Gastrocnemius medialis (tissue), 4 donors: ENCODE measurements at places on chromosomes 6 and 20.

DNA sequence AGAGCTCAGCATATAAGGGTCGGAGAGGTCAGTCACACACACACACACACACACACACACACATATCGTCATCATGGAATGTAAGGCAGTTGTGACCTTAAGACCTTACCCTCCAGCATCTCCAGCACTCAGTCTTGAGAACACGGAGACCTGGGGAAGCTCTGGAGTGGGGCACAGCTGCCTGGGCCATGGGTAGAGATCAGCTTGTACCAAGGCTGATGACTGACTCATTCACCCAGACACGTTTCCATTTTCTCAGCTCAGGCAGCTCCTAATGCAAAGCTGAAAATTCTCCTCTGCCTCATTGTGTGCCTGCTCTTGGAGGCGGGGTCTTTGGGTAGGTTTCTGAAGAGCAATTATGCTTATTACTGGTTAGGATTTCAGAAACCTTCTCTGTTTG is 38.3 kb upstream of the PDYN start:
- DNase-seq, result no peak

GRCh38 chr6:126063512-126064146 is 77.3 kb downstream of the TRMT11 start:
- DNase-seq, result no peak

DNA sequence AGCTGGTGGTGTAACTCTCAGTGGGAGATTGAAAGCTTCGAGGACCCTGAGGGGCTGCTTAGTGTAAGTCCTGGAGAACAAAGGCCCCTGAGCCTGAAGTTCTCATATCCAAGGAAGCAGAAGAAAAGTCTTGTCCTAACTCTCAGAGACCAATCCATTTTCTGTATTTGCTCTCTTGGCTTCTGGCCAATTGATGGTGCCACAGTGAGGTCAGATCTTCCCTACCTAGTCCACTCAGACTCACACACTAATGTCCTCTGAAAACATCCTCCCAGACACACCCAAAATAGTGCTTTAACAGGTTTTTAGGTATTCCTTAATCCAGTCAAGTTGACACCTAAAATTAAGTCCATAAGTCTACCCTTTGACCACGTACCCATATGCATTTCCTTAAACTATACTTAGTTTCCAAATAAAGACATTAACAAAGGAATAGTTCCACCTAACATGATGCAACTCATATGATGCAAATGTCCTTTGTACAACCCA is 29.4 kb downstream of the ZNF292 start:
- DNase-seq, result no peak

GRCh38 chr6:35362200-35362599 is 19.8 kb downstream of the PPARD start:
- DNase-seq, result no peak

GRCh38 chr6:107987805-107988204 is 29.8 kb upstream of the SEC63 start:
- DNase-seq, result no peak

DNA sequence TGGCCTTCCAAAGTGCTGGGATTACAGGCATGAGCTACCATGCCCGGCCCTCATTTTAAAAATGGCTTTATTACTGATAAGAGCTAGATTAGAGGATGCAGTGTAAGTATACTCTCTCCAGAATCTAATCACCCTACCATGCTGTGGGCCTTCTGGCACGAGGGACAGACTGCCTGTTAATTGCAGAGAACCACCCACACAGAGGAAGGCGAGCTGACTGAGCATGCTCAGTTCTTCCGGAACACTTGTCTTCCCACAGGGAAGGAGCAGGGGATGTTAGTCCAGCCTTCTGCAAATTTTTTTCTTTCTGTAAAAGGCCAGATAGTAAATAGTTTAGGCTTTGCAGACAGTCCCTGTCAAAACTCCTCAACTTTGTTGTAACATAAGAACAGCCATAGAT is 48.9 kb downstream of the ALDH5A1 start:
- DNase-seq, result no peak

GRCh38 chr6:109236115-109237076 is 141.1 kb downstream of the CEP57L1 start:
- no peak for DNase-seq

GRCh38 chr20:40293740-40294139 is 395.3 kb downstream of the MAFB start:
- DNase-seq, result peak; percentile 34

GRCh38 chr6:140036196-140036595 is 661.7 kb upstream of the CITED2 start:
- no peak for DNase-seq

GRCh38 chr6:111068109-111068865 is 19.0 kb upstream of the SLC16A10 start:
- DNase-seq, result no peak

- no peak for DNase-seq
Observed at GRCh38 chr20:24665741-24666191, 196.3 kb downstream of the SYNDIG1 start.

DNA sequence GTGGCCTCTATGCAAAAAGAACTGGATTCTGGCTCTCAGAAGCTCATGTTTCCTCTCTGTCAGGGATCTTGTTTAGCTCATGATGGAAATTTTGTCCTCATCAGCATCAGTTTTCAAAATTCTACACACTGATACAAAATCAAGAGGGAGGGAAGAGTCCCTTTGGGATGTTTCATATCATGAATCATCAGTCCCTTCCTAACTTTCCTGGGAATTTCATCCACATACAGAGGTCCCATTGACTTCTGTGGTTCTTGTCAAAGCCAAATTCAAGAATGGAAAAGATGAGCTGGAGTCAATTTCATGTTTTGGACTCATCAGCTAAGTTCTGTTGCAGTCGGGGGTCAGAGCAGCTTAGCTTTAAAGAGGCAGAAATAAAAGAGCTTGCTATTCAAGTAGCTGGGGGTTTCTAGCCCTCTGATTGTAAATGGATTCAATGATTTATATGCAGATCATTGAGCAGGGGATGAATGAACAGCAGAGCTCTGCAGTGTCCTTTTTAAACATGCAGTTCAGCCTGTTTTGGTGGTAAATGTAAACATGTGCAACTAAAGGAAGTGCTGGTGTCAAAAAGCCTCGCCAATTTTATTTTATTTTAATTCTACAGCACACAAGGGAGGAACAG is 21.3 kb upstream of the TMEM14A start:
- DNase-seq, result no peak

- no peak for DNase-seq
Observed at GRCh38 chr6:25732468-25733198, 21.9 kb upstream of the SLC17A4 start.

- no peak for DNase-seq
Observed at GRCh38 chr6:75204959-75205775, 686 bp downstream of the COL12A1 start.

GRCh38 chr20:57582432-57583288 is 21.8 kb downstream of the PCK1 start:
- DNase-seq, result no peak

DNA sequence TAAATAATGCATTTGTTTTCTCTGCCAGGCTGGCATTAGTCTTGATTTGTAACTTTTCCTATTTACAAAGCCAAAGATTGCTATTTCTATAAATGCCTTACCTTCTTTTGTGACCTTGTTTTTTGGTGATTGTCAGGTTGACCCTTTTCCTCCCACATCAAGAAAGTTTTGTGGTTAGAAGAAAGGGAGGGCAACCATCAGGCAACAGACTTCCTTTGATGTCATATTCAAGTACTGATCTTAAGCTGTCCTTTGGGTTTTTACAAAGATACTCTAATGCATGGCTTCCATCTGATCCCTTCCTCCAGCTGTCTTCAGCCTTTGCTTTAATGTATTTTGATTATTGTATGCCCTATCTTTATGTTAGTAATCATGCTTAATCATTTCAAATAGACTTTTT is 23.9 kb downstream of the RNF217 start:
- DNase-seq, result no peak

DNA sequence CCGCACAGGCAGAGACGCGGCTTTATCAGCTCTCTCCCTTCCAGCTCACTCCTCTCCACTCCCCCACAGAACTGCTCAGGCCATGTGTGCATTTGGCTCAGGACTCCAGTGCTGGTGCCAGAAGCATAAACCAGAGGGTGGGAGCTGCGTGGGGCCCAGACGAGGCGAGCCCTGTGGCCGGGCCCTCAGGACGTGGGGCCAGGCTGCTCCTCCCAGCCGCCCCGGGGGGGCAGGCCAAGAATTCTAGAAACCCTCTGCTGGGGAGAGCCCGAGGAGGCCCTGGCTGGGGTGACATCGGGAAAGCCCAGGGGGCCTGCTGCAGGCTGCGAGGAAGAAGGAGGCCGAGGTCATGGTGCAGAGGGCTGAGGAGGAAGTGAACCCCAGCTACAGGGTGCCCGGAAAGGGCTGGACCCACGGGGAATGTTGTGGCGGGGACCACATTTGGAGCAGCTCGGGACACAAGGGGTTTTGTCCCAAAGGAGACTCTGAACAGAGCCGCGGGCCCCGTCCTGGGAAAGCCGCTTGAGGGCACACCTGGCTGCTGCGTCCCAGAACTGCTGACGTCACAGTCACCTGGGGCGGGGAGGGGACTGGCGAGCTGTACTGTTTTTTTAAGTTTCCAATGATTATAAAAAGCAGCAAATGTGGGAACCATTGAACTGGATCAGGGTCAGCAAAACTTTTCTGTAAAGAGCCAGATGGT is 107.1 kb downstream of the BANF2 start:
- peak; percentile 33 for DNase-seq

DNA sequence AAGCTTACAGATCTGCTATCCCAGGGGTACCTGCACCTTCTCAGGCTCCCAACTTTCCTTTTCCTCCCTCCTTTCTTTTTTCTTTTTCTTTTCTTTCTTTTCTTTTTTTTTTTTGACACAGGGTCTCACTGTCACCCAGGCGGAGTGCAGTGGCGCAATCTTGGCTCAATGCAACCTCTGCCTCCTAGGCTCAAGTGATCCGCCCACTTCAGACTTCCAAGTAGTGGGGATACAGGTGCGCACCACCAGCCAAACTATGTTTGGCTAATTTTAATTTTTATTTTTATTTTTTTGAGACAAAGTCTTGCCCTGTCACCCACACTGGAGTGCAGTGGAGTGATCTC is 36.0 kb downstream of the PIM1 start:
- no peak for DNase-seq

DNA sequence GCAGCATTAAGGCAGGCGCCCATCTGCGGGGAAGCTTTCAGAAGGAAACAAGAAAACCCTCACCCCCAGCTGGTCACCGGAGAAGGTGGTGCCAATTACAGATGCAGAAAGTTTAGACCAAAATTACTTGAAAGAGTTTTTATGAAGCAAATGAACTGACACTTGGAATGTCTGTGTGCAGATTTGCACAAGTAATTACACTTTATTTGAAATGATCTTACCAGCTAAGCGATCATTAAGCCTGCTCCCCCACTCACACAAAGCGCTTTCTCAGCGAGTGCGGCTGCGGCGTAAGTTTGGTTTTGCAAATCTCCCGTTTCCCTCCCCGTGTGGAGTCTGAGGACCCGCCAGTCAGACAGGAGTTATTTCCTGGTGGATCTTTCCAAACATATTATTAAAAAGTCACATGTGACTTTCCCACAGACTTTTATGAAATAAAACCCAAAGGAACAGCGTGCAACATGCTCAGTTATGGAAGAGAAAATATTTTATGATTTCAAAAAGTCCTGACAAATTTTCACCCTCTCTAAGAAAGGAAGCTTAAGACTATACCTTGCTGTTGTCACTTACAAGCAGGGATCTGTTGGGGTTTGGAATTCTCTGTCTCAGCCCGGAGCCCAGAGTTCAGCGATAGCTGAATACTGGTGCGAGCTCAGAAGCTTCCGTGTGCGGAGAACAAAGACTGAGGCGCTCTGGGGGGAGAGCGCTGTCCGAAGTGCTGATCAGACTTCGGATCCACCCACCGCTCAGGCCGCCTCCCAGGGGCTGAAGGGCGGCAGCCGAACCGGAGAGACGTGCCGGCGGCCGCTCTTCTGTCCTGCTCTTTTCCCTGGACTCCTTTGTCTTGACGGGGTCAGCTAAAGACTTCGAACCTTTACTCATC is 2.7 kb upstream of the MYT1 start:
- no peak for DNase-seq

GRCh38 chr6:19301980-19302379 is 535.2 kb upstream of the ID4 start:
- no peak for DNase-seq

GRCh38 chr6:144234399-144234798 is 50.7 kb upstream of the UTRN start:
- no peak for DNase-seq

- DNase-seq, result no peak
Observed at GRCh38 chr6:45327956-45328522, at the start of gene RUNX2. TSS of gene RUNX2 (plus strand) at chr6:45328330. CDS start at chr6:45328727, 397 bp downstream.

DNA sequence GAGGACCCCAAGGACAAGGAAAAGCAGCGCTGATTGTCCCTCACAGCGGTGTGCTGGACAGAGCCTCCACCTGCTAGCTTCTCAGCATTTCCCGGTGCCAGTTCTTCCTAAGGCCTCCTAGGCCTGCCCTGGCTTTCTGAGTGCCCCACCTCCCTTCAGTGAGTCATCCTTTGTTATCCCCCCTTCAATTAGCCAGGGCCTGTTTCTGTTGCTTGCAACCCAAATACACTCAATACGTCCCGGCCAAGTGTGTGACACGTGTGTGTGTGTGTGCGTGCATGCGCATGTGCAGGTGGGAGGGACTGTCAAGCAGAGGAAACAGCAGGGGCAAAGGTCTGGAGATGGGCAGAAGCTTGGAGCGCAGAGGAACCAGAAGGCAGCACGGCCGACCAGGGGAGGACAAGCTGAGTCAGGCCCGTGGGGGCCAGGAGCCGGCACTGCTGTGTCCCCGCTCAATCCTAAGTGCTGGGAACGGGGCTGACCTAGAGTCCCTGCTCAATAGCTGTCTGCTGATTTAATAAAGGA is 159.8 kb downstream of the PREX1 start:
- DNase-seq, result no peak

DNA sequence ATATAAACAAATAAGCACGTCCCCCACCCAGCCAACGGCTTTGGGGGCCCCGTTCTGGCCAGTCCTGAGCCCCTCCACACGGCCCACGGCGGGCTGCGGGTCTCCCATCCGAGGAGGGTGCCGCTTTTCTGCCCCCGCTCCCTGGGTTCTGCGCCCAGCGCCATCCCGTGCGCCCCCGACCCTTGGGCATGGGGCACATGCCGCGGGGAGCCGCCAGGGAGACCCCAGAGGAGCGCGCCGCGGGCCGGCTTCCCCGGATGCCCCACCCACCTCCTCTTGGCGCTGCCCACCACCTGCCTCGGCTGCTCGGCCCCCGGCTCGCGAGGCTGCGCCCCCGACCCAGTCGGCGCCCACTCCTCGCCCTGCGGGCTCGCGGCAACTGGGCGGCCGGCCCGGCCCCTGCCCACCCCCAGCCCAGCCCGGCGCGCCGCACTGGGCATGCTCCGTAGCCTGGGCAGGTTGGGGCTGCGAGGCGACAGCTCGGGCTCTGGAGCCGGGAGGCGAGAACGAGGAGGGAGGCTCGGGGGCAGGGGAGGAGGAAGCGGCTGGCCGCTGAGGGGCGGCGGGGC is 570 bp upstream of the PLCB4 start:
- DNase-seq, result no peak

- no peak for DNase-seq
Observed at GRCh38 chr20:33522256-33522820, 32.4 kb downstream of the CBFA2T2 start.
